Umbilical cord (tissue), 2 donors: ENCODE measurements at places on chromosomes 16 and 17.

GRCh38 chr17:50382931-50383330, 9.9 kb downstream of the EME1 start:
- DNase-seq, result no peak

GRCh38 chr17:80265205-80266068, 4.8 kb downstream of the RNF213 start:
- DNase-seq, result no peak

GRCh38 chr17:42378359-42378958, 9.8 kb downstream of the STAT3 start:
- no peak for DNase-seq

GRCh38 chr17:61280338-61280737, 119.3 kb upstream of the TBX2 start:
- DNase-seq, result no peak
